ENCODE measurements at places on chromosomes 3 and 15.
A peak's percentile ranks its signal among the peaks of the same experiment; 100 is the strongest.

DNA sequence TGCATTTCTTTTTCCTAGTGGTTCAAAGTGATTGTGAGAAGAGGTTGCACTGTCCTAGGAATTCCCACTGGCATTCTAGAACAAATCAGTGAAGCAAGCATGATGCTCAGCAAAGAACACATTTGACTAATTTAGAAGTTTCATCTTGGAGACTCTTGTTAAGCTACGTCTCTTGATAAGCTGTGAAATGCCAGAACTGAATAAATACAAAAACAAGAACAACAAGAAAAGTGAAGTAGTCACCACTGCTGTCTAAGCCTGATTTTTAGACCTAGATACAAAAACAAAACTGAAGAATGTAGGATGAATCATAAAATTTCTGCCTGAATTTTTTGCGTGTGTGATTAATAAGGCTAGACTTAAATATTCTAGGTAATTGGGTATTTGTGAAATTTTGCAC is 1162.4 kb downstream of the TUSC7 start:
- DNase-seq = no peak

DNA sequence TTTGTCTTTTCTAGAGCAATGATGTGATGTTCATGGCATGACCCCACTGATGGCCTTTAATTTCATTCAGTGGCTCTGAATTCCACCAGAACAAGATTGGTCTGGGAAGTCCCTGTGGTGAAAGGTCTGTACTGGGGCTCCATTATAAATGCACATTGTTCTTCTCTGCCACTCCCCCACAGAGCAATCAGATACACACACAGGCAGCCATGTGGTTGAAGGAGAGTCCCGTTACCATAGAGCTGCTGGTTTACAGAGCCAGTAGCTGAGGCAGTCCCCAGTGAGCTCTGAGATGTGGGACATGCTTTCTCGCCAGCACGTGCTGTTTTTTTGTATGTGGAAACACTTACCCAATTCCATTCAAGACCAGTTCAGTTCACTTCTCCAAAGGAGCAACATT is 172.7 kb upstream of the TRIM42 start:
- DNase-seq = no peak

GRCh38 chr3:187807086-187807862 is 62.0 kb upstream of the BCL6 start:
- no peak for DNase-seq

DNA sequence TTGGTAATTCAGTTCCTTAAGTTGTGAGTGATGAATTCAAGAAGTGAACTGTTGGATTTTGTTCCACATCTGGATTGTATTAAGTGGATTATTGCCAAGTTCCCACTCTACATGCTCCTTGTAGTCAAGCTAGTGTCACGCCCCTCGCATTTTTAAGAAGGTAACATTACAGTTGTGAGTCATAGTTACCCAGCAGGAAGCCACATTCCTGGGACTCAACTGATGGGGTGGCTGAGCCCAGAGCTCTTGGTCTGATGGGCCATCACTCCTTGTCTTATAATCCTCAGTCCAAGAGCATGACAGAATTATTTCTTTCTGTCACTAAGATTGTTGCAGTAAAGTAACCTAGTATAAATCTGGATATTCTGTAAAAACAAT is 102.7 kb downstream of the PTPRG start:
- no peak for DNase-seq

DNA sequence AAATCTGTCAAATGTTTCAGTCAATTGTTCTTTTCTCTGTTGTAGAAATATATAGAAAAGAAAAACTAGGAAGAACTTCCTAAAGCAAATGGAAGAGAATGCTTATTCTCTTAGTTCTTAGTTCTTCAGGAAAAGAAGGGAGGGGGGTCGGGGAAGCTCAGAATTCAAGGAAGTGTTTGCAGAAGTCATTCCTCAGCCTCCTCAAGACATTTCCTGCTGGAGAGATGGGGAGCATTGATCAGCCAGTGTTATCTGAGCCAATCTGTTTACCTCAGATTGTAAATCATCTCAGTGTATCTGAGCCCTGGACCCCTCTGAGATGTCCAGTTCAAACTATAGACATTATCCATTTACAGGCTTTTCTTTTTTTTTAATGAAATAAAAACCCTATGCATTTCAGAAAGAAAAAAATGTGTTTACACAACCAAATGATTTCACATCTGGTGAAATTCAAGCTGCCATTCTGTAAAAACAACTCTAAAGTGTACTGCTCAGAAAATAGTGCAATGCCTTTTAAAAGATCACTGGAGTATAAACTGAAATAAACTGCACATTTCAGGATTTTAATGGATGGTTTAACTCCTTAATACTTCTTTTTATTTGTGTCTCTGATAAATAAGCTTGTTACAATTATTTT is 460.7 kb downstream of the ROBO1 start:
- DNase-seq = peak; percentile 22

- DNase-seq = no peak
Measured at GRCh38 chr15:35173444-35174118, 88.5 kb upstream of the NANOGP8 start.

DNA sequence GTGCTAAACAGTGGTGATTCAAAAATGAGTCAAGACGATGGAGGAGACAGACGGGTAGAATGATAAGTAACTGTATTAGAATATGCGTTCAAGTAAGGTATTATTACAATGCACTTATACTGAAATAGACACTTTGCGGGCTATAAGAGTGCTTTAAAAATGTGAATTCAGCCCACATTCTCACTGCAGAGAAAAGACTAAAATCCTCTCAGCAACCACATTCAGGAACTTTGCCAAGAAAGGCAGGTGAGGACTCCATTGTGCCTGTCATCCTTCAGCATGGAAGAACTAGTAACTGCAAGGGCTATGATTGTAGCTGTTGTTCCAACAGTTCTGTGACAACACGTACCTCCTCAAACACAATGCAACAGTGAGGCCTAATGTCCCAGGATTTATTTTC is 272.0 kb downstream of the RORA start:
- DNase-seq = no peak

DNA sequence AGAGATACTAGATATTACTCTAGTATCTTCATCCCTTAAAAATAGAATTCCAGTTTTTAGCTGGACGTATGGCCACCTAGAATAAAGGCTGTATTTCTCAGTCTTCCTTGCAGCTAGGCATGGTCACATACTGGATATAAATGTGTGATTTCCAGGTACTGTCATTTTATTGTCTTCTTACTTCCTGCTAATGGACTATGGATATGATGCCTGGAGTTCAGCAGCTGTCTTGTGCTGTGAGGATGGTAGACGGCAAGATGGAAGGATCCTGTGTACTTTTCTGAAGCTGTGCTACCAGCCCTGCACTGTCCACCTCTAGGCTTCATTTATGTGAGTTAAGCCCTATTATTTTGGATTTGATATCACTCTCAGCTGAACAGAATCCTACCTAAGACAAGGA is 83.4 kb downstream of the EBLN2 start:
- no peak for DNase-seq

GRCh38 chr15:89419370-89419984 is 76.9 kb downstream of the RHCG start:
- DNase-seq = peak; percentile 84

GRCh38 chr3:20648921-20649381 is 462.9 kb upstream of the SGO1 start:
- DNase-seq = no peak

GRCh38 chr15:77312523-77312922 is 107.4 kb downstream of the PEAK1 start:
- no peak for DNase-seq

DNA sequence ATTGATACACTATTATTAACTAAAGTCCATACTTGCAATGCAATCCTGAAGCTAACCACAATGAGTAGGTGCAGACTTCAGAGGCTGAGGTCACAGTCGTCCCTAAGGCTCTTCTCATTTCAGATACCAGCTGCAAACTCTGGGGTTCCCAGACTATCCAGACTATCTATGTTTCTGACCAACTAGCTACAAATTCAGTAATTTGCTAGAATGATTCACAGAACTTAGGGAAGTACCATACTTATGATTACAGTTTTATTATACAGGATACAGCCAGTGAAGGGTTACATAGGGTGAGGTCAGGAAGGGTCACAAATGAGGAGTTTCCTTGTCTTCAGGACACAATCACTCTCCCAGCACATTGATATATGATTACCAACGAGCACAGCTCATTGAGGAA is 36.5 kb downstream of the PPM1L start:
- DNase-seq = no peak

DNA sequence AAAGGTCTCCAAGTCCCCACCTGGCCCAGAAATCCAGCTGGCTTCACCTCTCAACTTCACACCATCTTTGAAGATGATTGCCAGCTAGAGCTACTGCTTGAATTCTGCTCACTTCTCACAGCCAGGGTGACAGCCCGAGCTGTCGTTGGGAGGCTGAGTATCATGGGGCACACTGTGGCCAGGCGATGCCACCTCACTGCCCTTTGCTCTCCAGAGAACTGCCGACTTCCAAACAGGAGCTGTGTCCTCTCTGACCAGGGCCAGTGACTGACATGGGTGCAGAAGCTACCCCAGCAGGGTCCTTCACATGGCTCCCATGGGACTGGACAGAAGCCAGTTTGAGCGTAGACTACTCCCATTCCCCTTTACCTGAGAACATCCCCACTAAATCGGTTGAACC is 254.0 kb downstream of the GABRB3 start:
- no peak for DNase-seq

DNA sequence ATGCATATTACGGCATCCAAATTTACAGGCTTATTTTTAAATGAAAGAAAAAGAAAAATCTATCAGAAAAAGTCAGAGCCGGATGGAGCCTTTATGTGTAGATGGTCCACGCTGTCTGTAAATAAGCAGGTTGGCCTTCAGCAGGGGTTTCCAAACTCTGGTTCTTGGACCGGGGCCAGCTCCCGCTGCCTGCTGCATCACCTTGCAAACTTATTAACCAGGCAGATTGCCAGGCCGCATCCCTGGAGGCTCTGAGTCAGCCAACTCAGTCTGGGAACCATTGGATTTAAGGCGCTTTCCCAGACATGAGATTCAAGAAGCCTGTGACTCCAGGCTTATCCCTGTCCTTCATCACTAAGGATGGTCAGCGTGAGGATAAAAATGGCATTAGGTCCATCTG is 212.4 kb downstream of the OPA1 start:
- DNase-seq = no peak
